ENCODE measurements at places on chromosomes 1 and 21.

- DNase-seq: no peak
Measured at GRCh38 chr1:48003741-48004531, 6.8 kb upstream of the TRABD2B start.

DNA sequence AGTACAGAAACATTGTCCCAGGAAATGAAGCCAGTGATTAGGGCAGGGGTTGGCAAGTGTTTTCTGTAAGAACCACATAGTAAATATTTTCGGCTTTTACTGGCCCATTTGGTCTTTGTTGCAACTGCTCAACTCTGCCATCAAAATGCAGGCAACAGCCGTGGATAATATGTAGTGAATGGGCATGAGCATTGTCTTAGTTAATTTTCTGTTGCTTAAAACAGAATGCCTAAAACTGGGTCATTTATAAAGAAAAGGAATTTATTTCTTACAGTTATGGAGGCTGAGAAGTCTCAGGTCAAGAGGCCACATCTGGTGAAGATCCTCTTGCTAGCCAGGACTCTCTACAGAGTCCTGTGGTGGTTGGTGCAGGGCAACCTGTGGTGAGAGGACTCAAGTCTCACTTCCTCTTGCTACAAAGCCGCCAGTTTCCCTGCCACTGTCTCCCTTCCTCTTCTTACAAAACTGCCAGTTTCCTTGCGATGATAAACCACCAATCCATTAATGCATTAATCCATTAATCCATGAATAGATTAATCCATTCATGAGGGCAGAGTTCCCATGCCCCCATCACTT is 166.4 kb downstream of the PSMG1 start:
- DNase-seq: no peak

- peak; percentile 49 for DNase-seq
Measured at GRCh38 chr1:1306070-1306660, 1.6 kb downstream of the ACAP3 start.

GRCh38 chr21:43895196-43895595 is 30.2 kb downstream of the AGPAT3 start:
- no peak for DNase-seq

DNA sequence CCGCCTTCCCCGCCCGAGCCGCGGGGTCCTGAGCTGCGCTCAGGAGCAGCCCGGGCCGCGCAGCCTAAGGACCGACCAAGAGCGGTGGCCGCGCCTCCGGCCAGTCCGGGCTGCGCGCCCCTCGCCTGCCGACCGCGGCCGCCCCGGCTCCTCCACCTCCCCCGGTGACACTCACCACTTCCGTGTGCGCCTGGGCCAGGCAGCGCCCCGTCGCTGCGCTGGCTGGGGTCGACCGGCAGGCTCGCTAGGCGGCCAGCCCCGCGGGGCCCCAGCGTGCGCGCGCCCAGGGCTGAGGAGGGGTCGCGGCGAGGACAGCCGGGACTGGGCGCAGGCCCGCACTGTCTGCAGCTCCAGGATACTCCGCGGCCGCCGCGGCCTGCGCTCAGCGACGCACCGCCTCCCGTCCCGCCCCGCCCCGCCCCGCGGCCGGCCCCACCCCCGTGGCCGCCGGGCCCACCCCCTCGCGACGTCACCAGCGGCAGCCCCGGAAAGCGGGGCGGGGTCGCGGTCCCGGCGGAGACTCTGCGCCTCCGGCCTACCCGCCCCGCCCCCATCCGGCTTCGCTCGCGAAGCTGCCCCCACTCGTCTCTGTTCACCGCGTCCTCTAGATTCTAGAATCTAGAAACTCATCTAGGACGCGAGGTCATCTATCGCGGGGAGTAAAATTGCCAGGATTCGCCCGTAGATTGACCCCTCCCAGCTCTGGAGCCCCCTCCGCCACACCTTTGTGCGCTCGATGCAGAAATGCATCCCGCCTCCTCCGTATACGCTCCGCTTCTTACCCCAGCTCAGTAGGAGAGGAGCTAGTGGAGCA is at the start of gene JAK1:
JAK1 (minus strand) TSS at position 392 of the 814 bp plus-strand sequence. CDS start 80,285 bp downstream, outside the sequence.
- peak; percentile 87 for DNase-seq

- DNase-seq: peak; percentile 7
Measured at GRCh38 chr1:1098681-1099421, 17.0 kb downstream of the C1orf159 start.

GRCh38 chr1:88503646-88504045 is 180.4 kb upstream of the PKN2 start:
- DNase-seq: no peak

GRCh38 chr1:163523375-163524029 is 201.7 kb downstream of the NUF2 start:
- DNase-seq: no peak

- DNase-seq: no peak
Measured at GRCh38 chr1:182484067-182484466, 34.1 kb downstream of the RGSL1 start.

- no peak for DNase-seq
Measured at GRCh38 chr1:111987502-111987901, 2.0 kb downstream of the KCND3 start.

- DNase-seq: no peak
Measured at GRCh38 chr1:22806584-22806983, 95.9 kb downstream of the EPHB2 start.

- no peak for DNase-seq
Measured at GRCh38 chr1:28538286-28538685, 14.6 kb upstream of the TRNAU1AP start.

GRCh38 chr21:34909492-34910292 is 139.4 kb downstream of the RUNX1 start:
- DNase-seq: no peak

- peak; percentile 26 for DNase-seq
Measured at GRCh38 chr1:160096274-160097116, 1.9 kb downstream of the IGSF8 start.

DNA sequence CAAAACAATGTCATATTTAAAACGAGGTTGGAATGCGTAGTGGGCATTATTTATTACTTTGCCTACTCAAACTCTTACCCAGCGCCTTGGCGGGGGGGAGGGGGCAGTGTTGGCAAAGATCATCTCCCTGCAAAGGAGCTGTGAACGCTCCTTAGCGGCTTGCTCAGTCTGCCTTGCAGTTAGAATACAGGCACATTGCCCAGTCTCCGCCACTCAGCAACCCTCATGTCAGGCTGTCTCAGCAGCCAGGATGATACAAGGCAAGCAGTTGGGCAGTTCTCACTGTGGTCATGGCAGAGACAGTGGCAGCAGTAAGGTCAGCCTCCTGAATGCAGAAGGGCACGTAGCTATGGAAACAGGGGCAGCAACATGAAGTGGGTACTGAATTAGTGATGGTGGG is 170.4 kb upstream of the KCNK2 start:
- no peak for DNase-seq

GRCh38 chr1:9875636-9876000 is 34.5 kb downstream of the CTNNBIP1 start:
- no peak for DNase-seq

GRCh38 chr1:175572932-175573868 is 170.2 kb downstream of the TNR start:
- DNase-seq: no peak

- DNase-seq: no peak
Measured at GRCh38 chr1:78688697-78689096, 39.1 kb downstream of the IFI44 start.

DNA sequence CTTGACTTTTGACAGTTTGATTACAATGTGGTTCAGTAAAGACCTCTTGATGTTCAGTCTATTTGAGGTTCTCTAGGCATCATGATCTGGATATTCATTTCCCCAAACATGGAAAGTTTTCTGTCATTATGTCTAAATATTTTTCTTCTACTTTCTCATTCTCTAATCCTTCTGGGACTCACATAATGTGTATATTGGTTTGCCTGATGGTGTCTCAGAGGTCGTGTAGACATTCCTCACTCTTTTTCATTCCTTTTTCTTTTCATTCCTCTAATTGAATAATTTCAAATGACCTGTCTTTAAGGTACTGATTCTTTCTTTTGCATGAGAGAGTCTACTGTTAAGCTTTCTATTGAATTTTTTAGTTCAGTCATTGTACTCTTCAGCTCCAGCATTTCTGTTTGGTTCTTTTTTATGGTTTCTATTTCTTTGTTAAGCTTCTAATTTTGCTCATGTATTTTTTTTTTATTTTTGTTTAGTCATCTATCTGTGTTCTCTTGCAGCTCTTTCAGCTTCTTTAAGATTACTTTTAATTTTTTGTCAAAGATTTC is 158.4 kb downstream of the GDAP2 start:
- no peak for DNase-seq

GRCh38 chr1:170891872-170892271 is 43.5 kb upstream of the MROH9 start:
- no peak for DNase-seq

GRCh38 chr1:67956116-67956515 is 94.3 kb downstream of the DIRAS3 start:
- DNase-seq: no peak

- no peak for DNase-seq
Measured at GRCh38 chr1:22330092-22330759, 121.4 kb upstream of the ZBTB40 start.

GRCh38 chr1:36007741-36008140 is 76.2 kb upstream of the TEKT2 start:
- DNase-seq: no peak

- DNase-seq: no peak
Measured at GRCh38 chr1:37845049-37845646, 14.2 kb downstream of the MTF1 start.

DNA sequence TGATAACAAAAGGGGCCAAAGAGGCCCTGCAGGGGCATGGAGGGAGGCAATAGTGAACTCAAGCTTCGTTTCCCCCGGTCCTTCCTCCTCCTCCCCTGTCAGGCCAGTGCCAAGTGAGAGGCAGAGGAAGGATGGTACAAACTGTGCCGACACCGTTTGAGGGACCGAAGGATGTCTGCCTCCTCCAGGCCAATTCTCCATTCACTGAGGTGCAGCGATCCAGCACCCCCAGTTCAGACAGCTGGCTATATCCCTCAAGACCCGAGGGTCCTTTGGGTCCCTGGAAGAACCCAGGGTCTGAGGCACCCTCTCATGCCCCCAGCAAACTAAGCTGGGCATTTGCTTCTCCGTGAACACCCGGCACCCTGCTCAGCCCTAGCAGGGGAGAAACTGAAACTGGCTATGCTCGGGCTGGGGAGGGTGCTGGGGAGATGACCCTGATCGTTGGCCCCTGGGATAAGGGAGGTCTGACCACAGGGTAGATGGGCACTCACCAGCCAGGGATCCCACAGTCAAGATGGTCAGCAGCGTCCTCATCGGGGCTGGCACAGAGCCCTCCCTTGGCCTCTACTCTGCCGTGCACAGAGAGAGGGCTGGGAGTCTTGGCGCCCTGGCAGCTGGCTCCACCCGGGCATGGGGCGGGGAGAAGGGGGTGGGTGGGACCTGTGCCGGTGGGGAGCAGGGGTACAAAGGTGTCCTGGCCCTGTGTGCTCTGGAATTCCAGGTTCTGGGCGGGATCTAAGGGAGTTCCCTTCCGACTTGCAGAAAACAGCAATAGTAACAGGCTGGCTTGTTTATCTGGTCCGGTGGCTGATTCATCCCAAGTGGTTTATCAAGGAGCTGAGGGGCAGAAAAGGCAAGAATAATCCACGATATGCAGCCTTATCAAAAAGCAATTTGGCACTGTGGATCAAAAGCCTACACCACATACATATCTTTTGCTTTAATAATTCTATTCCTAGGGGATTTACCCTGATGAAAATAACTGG is at the start of gene IL22RA1:
IL22RA1 (minus strand) TSS at position 595 of the 989 bp plus-strand sequence; CDS start at position 537, 58 bp downstream.
- DNase-seq: no peak

DNA sequence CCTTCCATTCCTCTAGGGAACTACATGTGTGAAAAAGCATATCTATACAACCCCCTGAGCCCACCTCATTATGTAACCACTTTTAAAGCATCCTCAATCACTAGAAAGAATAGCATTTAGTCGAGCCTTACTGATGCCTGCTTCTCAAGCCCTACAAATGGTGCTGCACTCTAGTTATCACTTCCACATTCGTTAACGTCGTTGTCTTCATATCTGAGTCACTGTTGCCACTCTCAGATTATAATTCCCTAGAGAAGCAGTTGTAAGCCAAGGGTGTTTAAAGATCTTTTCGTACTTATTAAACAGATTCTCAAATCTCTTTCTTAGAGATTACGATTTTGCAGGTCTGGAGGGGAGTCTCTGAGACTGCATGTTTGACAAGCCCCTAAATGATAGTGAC is 16.5 kb downstream of the ATP1B1 start:
- DNase-seq: no peak
